ENCODE measurements at places on chromosomes 5 and 9.

- DNase-seq: no peak
Observed at GRCh38 chr5:171667341-171668096, 118.1 kb upstream of the SMIM23 start.

DNA sequence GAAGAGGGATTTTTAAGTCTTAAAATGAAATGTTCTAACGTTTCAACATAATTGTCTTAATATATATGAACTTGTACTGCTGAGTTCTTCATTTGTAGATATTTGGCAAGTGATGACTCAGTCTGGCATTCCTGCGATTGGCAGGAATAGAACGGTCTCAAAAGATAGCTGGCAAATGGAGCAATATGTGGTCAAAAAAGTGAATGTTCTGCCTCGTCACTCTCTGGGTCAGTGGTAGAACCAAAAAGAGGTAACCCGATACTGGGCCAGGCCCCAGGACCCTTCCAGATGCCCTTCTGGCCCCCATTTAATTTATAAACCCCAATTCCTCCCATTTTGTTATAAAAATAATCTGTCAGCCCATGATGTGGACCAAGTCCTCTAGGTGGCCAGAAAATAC, 39.2 kb downstream of the ZNF366 start:
- DNase-seq: no peak

DNA sequence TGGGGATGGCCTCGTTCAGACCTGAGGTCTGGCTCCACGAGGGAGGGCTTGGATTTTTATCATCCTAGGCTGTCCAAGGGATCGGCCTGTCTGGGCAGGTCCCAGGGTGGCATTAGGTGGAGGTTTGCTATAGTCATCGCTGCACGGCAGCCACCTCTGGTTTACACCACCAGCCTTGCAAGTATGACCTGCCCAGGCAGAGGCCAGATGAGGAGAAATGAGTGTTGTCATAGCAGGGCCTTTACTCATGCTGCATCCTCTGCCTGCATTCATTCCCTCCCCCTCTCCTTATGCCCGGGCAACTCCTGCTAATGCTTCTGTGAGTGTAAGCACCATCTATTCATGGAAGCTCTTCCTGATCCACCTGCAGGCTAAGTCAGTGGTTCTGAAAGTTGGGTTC, 15.3 kb upstream of the NDST1 start:
- no peak for DNase-seq

- DNase-seq: no peak
Observed at GRCh38 chr5:39426051-39426745, 1.4 kb upstream of the DAB2 start.

- DNase-seq: no peak
Observed at GRCh38 chr5:36561601-36562000, 44.8 kb upstream of the SLC1A3 start.

DNA sequence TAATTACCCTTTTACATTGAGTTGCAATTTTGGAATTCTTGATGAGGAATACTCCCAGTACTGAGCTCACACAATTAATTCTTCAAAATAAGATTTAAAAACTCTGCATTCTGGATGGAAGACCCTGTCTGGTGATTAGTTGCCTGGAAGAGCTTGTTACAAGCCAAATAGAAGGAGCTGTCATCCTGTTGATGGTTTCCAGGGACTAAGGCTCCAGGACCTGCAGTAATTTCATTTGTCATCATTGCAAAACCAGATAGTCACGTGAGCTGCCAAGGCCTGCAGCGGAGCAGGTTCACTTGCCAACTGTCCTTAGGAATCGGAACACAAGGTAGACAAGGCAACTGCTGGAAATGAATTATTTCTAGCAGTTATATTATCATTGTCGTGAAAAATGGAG, 597.7 kb downstream of the CCDC171 start:
- DNase-seq: no peak

DNA sequence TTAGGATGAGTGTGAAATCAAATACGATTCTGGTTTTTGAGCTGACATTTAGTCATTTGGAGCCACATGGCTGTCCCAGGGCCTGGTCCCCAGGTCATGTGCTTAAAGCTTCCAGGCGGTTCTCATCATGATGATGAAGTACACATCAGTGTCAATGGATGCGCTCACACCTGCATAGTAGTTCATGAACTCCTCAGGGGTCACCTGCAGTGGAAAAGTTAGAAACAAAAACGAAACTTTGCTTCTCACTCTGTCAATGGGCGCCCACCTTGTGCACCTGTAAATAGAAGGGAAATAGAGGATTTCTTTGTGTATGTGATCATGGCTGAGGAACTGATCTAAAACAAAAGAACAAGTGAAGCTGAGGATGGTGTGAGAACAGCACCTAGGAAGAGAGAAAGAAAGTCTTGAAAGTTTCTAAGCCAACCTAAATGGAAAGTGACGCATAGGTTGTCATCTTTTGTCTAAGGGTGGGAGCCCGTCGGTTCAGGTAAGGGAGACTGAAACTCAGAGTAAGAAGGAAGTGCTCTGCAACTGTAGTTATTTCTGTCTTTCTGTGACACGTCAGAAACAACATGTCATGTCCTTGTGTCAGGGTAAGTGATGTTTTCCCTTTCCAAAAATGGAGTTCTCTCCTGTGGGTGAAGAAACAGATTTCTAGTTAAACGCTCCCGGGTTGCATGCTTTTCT, 33.8 kb downstream of the CAPSL start:
- no peak for DNase-seq

DNA sequence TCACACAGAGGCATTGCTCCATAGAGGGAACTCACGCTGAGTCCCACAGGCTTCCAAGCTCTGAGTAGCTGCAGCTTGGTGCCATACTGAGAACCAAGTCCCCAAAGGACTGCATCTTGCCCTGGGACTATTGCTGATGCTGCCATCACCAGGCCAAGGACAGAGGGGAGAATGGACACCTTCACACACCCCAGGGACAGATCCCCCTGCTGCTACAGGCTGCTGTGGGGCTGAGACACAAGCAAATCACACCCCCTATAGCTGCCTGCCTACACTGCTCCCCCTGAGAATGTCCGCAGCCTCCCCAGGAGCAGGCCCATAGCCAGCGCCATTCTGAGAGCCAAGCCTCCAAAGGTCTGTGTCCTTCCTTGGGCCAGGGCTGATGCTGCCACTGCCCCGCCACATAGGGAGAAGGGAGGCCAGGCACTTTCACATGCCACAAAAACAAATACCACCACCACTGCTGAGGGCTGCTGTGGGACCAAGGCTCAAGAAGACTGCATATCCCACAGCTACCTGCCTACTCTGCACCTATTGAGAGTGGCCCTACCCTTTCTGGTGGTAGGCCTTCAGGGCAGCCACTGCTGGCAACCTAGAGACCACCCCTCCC, 81.5 kb downstream of the SYK start:
- DNase-seq: no peak

- no peak for DNase-seq
Observed at GRCh38 chr9:11755951-11756350, 937.2 kb upstream of the TYRP1 start.

GRCh38 chr5:55694152-55694830, 17.8 kb downstream of the SLC38A9 start:
- DNase-seq: no peak

GRCh38 chr9:127450243-127450760, 904 bp downstream of the RPL12 start:
- DNase-seq: no peak

- DNase-seq: no peak
Observed at GRCh38 chr5:76771705-76772405, 47.0 kb upstream of the F2RL1 start.

GRCh38 chr9:93035821-93036351, 22.6 kb upstream of the SUSD3 start:
- no peak for DNase-seq

- no peak for DNase-seq
Observed at GRCh38 chr5:41962491-41962890, 37.4 kb downstream of the FBXO4 start.

- DNase-seq: no peak
Observed at GRCh38 chr9:4243113-4243512, 56.8 kb downstream of the GLIS3 start.

- DNase-seq: no peak
Observed at GRCh38 chr5:33513462-33514185, 72.9 kb downstream of the TARS1 start.

DNA sequence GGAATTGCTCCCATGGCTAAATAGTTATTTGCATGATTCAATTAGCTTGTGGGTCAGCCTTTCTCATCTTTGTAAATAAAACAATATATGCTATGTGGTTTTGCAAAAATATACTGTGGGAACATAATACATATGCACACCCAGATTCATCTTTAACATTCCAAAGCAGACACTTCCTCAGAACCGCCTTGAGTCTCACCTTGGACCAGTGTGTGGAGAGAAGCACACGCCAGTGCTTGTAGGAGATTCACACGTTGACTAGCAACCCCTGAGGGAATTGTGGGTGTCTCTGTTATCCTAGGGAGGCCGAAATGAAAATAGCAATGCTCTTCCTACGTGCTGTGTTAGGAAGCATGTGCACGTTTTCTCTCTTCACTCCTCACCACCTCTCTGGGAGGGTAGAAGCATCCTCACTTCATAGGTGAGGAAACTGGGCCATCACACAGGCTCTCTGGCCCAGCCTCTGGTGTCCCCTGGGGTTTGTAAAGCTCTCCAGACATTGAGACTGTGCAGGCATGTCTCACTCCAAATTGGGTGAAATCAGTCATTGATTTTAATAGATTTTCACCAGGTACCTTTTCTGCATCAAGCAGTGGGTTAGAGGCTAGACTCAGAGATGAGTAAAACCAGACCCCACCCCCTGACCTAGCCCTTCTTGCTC, 221.7 kb downstream of the PBX3 start:
- DNase-seq: no peak

DNA sequence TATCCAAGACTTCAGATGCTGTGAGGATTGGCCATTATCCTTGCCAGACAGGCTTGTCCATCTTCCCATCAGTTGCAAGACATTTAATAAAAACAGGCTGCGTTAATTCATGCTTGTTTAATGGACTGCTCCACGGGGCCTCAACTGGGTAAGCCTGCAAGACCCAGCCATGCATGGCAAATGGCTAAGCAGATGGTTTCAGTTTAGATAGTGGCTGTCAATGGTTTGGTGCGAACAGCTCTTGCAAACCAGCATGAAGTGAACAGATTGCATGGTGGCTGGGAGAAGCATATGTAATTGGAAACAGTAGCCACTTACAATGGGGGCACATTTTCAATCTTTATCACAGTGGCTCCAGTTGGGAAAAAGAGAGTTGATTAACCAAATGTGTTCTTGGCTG, 628.2 kb upstream of the KLF4 start:
- DNase-seq: no peak

DNA sequence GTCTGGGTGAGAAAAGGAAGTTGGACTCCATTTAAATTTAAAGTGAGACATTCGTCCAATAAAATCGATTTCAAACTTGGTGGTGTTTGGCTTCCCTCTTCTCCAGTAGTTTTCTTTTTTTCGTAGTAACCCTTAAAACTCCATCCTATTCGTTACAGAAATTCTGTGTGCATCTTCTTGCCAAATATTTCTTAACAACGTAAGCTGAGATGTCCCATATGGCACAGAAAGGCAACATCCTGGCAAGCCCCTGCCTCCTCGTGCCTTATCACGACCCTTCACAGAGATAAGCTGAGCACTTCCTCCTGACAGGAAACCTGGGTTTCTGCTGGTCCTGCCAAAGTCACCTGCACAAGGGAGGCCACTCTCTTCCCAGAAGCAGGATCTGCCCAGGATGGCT, 11.8 kb upstream of the ADAMTS2 start:
- DNase-seq: no peak

GRCh38 chr5:124136609-124137008, 609.8 kb downstream of the ZNF608 start:
- no peak for DNase-seq

- no peak for DNase-seq
Observed at GRCh38 chr5:178324481-178325310, 92.1 kb upstream of the PHYKPL start.

DNA sequence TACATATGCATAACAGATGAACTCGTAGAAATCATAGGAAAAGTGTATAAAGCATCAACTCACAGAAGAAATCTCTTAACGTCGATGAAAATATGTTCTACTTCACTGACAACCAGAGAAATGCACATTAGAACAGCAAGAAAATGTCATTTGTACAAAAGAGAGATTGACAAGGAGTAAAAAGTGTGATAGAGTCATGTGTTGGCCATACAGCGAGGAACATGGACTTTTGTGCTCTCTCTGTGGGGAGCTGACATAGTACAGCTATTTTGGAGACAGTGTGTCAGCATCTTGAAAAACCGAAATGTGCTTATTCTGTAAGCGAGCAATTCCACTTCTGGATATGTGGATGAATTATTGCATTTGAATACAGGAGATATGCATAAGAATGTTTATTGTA, 477.9 kb downstream of the ICE1 start:
- DNase-seq: no peak

- no peak for DNase-seq
Observed at GRCh38 chr5:54146390-54146789, 164.0 kb downstream of the ARL15 start.

DNA sequence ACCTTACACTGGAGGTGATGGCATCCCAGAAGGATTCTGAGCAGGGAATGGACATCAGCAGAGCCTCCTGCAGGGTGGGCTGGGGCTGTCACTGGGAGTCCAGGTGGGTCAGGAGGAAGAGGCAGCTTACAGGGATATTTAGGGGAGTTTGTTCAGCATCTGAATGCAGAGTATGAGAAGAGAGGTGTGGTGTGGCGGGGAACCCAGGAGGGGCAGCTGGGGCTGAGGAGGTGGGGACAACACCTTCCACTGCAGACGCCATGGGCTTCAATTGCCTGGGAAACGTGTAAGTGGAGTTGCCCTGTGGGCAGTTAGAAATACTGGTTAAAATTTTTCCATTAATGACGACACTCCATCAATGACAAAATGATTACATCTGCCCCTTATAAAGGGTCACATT, 33.5 kb downstream of the S1PR3 start:
- no peak for DNase-seq

- no peak for DNase-seq
Observed at GRCh38 chr5:138351056-138351455, 1.4 kb upstream of the KDM3B start.

DNA sequence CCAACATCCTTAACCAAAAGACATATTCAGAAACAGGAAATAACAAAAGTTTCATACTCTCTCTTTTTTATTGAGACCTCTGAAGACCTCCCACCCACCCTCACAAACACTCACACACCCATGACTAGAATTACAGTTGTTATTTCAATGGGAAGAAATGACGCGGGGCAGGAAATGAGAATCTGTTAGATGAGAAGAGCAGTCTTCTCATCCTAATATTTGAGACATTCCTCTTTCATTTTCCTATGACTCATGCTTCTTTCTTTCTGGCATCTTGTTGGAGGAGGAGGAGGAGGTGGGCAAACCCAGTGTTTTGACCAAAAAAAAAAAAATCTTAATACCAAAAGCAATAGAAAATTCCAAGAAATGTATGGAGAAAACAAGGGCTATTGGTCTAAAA, 179.5 kb upstream of the TARS1 start:
- DNase-seq: no peak

DNA sequence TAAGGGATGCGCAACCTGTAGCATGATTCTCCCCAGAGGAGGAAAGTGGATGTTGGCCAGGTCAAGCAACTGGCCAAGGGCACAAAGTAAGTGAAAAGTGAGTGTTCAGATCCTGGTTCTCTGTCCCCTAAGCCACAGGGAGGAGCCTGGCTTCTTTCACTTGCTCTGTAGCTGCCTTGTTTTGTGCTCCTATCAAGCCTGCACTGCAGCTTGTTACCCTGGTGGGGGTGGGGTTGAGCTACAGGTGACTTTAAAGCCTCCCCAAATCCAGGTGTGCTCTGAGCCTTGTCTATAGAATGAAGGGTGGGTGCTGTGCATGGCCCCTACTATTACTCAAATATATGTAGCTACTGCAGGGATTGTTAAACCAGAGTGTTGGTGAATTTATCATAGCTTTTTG, 32.9 kb downstream of the RALGPS1 start:
- no peak for DNase-seq
